ENCODE measurements at places on chromosomes 5 and 9.

- no peak for DNase-seq
Measured at GRCh38 chr9:96253059-96253696, 48.8 kb downstream of the HSD17B3 start.

DNA sequence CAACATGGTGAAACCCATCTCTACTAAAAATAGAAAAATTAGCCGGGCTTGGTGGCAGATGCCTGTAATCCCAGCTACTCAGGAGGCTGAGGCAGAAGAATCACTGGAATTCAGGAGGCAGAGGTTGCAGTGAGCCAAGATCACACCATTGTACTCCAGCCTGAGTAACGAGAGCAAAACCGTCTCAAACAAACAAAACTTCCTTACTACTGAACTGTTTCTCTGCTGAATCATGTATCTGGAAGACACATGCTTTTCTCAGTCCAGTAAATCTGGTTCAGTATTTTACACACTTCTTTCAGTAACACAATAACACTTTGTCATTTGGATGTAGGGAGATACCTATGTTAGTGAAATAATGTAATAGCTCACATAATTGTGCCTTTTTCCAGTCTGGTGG is 7.9 kb downstream of the TRMT10B start:
- DNase-seq: no peak

DNA sequence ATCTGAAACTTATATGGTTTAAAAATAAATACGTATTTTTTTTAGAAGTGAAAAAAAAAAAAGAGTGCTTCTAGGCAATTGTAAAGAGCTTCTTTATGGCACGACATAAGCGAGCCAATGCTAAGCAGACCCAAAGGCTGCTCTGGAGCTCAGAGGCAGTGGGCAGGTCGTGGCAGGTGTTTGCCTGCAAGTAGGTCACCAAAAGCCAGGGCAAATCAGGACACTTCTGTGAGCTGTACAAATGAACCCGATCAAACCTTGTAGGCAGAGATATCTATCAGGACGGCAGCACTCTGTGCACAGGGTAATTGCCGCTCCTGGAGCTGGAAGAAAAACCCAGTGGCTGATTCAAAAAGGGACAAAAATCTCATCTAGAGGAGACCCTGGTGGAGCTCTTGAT is 75.9 kb downstream of the IRX2 start:
- DNase-seq: no peak

DNA sequence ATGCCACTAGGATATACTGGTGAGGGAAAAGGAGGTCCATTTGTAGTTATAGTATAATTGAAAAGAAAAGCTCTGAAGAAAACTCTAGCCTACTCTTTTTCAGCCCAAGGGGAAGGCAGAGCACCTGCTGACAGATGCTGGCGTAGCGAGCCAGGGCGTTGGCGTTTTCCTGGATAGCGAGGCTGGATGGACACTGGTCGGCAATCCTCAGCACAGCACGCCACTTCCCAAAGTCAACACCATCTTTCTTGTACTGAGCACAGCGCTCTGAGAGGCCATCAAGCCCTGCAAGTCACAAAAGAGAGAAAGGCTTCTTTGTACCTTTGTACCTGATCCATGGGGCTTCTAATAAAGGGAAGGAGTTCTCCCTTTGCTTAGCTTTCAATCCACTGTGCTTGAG is 8.2 kb downstream of the ALDOB start:
- DNase-seq: no peak

GRCh38 chr5:154501566-154501965 is 23.5 kb upstream of the HAND1 start:
- DNase-seq: no peak

DNA sequence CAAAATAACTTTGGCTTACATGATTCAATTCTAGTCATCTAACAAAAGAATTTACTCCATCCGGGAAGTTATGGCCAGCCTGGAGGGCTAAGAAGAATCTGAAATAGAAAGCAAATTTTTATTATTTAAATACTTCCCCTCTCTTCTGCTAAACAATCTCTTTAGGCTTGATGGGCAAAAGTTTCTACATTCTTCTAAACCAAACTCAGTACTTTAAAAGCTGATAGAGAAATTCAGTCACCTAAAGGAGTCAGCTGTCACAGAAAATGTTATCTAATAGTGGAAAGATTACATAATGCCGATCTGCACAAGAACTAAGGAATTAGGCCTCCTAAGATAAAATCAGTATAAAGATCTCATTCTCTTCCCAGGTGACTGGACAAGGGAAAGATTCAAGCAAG is 32.4 kb downstream of the GNAQ start:
- no peak for DNase-seq

DNA sequence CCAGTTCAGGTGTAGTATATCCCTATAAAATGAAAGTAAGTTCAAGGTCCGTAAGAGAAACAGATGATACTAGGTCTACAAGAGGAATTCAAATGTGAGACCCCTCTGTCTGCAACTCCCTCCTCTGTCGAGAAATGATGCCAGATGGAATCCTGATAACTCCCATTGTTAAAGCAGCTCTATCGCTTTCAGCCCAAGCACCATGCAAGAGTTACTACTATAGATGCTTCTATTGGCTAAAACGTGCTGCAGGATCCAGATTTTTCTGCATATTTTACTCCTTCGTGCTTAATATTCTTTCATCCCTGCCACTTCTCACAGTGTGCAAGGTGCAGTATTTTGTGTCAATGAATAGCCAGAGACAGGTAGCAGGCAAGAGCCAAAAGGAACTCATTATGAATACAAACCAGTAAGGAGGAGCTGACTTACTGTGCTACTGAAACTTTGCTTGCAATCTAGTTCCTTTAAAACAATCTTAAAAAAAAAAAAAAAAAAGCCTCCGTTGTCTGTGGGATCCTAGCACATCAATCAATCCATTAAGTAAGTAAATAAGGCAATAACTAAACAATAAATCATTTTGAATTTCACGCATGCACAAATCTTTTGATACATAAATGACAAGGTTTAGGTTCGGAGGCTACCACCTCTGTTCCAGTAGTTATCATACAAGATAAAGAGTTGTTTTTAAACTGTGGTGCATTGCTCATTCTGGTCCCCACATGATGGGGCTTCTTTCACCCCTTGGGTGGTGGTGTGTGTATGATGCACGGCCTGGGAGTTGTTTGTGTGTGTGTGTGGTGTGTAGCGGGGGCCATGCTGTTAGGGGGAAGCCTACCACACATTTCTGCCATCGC is 151.1 kb upstream of the MPDZ start:
- no peak for DNase-seq

Measured in posterior cingulate gyrus (tissue), 11 donors.